Activated CD8-positive, alpha-beta memory T cell treated with anti-CD3 and anti-CD28 coated beads for 4 hours (primary cell): ENCODE measurements at places on chromosomes 2 and 18.

- no peak for DNase-seq
Observed at GRCh38 chr2:144683107-144683753, 163.3 kb upstream of the ZEB2 start.

GRCh38 chr2:8587920-8588830 is 93.7 kb upstream of the ID2 start:
- DNase-seq: no peak

DNA sequence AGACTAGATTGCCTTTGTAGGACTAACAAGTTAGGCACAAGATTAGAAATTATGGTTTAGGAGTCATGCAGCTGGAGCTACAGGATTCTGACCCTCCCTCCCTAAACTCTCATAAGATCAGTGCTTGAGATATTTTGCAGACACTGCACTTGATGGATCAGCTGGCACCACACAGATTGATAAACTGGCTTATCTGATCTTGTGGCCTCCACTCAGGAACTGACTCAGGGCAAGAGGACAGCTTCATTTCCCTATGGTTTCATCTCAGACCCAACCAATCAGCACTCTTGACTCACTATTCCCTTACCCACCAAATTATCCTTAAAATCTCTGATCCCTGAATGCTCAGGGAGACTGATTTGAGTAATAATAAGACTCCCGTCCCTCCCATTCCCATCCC is 152.3 kb downstream of the DIS3L2 start:
- no peak for DNase-seq

- DNase-seq: no peak
Observed at GRCh38 chr2:147479358-147479757, 365.5 kb upstream of the ACVR2A start.

- DNase-seq: no peak
Observed at GRCh38 chr2:127598711-127599110, 47.2 kb upstream of the GPR17 start.

GRCh38 chr2:240329778-240330177 is 105.7 kb upstream of the GPC1 start:
- DNase-seq: no peak

- DNase-seq: no peak
Observed at GRCh38 chr2:224072541-224073188, 33.6 kb upstream of the SERPINE2 start.

- DNase-seq: no peak
Observed at GRCh38 chr18:78686976-78687685, 292.5 kb upstream of the SALL3 start.

DNA sequence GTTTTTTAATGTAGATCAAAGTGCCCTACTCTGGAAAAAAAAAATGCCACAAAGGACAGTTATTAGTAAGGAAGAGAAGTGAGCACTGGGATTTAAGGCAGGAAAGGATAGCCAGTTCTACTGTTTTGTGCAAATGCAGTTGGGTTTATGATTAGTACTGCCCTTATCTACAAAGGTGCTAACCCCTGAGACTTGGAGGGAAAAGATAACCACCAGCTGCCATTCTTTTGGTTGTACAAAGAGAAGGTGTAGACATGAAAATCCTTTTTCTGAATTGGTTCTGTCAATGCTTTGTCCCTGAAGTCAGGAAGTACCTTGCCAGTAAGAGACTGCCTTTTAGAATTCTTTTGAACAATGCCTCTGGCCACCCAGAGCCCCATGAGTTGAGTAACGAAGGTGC is 11.3 kb downstream of the APLF start:
- DNase-seq: no peak

GRCh38 chr2:53768242-53768542 is 588 bp downstream of the CHAC2 start:
- DNase-seq: no peak

DNA sequence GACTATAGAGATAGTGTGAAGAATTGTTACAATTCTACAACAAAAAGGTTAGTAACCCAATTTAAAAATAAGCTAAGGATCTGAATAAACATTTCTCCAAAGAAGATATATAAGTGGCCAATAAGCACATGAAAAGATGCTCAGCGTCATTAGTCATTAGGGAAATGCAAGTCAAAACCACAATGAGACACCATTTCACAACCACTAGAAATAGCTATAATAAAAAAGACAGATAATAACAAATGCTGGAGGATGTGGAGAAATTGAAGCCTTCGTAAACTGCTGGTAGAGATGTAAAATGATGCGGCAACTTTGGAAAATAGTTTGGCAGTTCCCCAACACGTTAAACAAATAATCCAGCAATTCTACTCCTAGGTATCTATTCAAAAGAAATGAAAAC is 366.5 kb upstream of the POU3F3 start:
- DNase-seq: no peak

GRCh38 chr2:45497355-45497754 is 113.7 kb downstream of the SRBD1 start:
- no peak for DNase-seq

DNA sequence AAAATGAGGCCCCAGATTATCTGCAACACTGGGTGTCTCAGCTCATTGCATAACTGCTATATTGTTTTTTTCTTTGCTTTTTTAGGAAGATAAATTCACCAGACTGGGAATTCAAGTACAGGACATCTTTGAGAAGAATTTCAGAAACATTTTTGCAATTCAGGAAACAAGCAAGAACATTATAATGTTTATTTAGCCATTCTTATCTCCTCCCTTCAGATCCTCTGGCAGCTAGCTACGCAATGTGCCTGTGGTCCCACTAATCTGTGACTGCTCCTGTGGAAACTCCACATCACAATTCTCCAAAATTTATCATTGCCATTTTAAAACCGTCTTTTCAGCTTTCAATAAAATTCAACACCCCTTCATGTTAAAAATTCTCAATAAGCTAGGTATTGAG is 126.8 kb downstream of the SP100 start:
- no peak for DNase-seq

DNA sequence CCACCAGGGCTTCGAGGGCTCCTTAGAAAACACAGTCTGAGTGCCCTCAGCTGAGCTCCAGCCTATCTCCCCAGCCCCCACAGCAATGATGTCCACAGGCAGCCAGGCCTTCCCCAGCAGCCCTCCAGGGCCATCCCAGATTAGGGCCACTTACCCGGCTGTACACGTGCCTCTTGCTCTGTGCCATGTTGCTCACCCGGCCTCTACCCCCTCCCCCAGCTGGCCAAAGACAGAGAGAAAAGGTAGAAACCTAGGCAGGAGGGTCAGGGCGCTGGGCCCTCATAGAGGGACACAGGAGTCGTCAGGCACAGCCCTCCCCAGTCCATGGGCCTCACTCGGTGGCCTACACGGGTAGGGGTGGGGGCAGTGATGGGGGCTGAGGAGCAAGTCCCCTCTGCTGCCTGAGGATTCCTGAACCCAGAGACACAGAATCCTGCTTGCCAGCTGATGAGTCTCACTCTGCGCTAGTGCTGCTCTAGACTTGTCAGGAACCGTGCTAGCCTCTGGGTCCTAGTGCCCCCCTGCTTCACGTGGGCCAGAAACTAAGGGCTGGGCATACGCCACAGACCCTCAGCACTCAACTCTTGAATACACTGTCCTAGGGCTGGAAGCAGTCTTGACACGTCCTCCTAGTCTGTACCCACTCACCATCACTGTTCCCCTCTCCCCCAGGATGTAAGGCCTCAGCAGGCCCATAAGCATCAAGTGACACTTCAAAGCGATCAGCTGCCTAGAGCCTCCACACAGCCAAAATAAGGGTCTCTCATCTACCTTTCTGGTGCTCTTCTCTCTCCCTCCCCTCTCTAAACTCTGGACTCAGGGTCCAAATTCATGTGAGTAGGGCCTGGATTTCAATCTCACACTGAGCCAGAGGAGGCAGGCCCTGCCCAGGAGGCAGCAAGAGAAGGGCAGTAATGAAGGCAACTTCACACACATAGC is at the start of gene DCTN1:
DCTN1 (minus strand) TSS at position 461 of the 939 bp plus-strand sequence; CDS start at position 187, 274 bp downstream.
- DNase-seq: no peak
